ENCODE measurements at places on chromosomes 5 and 9. TPM values are rescaled to one million over a fixed set of nuclear protein-coding genes. Genes with fewer than 3 reads are reported as not detected.

GRCh38 chr5:39478863-39479262 lies 54.1 kb upstream of the DAB2 start:
- DNase-seq: no peak
- H3K27me3 ChIP-seq: no peaks in the 10 kb centered on the region
- H3K27ac ChIP-seq: no peak overlapping the region
- H3K4me3 ChIP-seq: no peak overlapping the region
- H3K4me1 ChIP-seq: peaks cover 9% of the 10 kb centered on the region

GRCh38 chr5:159210210-159210661 lies 883 bp upstream of the RNF145 start:
- peaks cover 3% of the 10 kb centered on the region for H3K27me3 ChIP-seq
- H3K4me1 ChIP-seq: peaks cover 24% of the 10 kb centered on the region
- H3K4me3 ChIP-seq: peak overlapping the region; percentile 85
- peak overlapping the region; percentile 81 for H3K27ac ChIP-seq
- H3K36me3 ChIP-seq: no peaks in the 10 kb centered on the region
- no peak for DNase-seq

DNA sequence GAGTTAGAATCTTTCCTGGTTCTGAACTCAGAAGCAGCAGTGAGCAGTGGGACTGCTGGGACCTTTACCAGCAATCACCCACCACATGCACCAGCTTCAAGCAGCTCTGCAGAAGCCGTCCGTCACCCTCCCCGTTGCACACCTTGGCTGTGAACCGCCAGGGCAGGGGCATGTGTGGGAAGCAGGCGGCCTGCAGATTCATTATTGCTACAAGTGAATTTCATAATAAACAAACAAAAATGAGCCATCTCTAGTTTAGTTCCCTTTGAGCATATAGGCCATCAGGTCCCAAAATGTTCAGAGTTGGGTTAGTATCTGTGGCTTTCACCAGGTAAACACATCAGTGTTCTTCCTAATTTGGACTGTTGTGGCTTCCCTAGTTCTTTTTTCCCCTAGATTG lies 17.5 kb downstream of the PALM2AKAP2 start:
- no peaks in the 10 kb centered on the region for H3K36me3 ChIP-seq
- peaks cover 30% of the 10 kb centered on the region for H3K27me3 ChIP-seq
- peaks cover 1% of the 10 kb centered on the region for H3K4me1 ChIP-seq

- H3K36me3 ChIP-seq: no peaks in the 10 kb centered on the region
- peaks cover 19% of the 10 kb centered on the region for H3K27me3 ChIP-seq
- DNase-seq: peak; percentile 50
- H3K4me1 ChIP-seq: peaks cover 3% of the 10 kb centered on the region
- no peak overlapping the region for H3K27ac ChIP-seq
- peak overlapping the region; percentile 72 for H3K4me3 ChIP-seq
Measured at GRCh38 chr5:1930880-1931603, 48.3 kb upstream of the IRX4 start.

DNA sequence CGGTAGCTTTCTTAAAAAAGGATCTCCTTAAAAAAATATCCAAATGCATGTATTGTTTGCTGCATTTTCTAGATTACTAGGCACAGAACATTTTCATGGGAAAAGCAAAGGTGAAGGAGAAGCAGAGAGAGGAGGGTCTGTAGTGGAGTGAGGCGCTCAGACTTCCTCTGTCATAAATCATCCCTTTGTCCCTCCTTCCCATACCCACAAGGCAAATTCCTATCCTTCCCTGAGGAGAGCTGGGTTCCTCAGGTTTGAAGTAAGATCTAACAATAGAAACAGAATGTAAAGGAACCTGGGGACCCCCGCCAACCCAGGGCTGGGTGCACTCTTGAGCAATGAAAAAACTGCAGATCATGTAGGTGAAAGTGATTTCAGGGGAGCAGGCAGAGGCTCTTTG lies 149.2 kb upstream of the ANKH start:
- no peak overlapping the region for H3K27ac ChIP-seq
- no peak overlapping the region for H3K4me3 ChIP-seq
- no peaks in the 10 kb centered on the region for H3K4me1 ChIP-seq
- H3K27me3 ChIP-seq: no peaks in the 10 kb centered on the region
- H3K36me3 ChIP-seq: peaks cover 1% of the 10 kb centered on the region

DNA sequence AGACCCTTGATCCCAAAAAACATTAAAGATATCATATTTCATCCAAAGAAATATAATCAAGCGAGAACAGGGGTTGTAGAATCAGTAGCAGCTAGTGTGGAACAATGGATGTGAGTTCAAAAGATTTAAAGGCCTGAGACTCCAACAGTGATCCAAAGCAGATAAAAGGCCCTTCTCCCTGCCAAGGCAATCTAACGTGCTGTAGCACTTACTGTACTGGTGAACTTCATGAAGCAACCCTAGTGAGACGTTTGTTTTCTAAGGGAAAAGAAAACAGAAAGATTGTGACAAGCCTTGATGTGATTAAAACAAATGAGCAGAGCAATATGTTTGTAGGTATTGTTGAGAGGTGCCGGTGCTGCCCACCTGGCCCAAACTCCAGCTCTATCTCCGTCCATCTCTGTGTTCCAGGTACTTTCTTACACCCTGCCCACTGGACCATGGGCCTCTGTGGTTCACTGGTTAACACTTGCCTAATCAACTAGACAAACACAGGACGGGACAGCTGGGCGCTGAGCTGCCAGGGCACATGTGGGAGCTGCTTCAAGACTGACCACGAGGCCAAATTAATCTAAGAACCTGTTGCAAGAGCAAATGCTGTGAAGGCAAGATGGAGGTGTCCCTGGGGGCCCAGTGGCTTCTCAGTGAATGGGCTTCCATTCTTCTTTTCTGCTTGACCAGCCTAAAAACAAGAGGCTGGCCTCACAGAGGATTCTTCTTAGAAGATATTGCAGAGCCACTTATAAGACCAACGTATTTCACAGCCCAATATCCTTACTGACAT lies 265.5 kb downstream of the CWC27 start:
- peaks cover 13% of the 10 kb centered on the region for H3K27me3 ChIP-seq
- peaks cover 16% of the 10 kb centered on the region for H3K4me1 ChIP-seq
- DNase-seq: no peak
- H3K27ac ChIP-seq: peak overlapping the region; percentile 62

GRCh38 chr9:131516930-131517329 lies 14.1 kb downstream of the UCK1 start:
- H3K4me3 ChIP-seq: no peak overlapping the region
- no peak for DNase-seq
- H3K36me3 ChIP-seq: peaks cover 15% of the 10 kb centered on the region
- no peak overlapping the region for H3K27ac ChIP-seq
- H3K27me3 ChIP-seq: no peaks in the 10 kb centered on the region

DNA sequence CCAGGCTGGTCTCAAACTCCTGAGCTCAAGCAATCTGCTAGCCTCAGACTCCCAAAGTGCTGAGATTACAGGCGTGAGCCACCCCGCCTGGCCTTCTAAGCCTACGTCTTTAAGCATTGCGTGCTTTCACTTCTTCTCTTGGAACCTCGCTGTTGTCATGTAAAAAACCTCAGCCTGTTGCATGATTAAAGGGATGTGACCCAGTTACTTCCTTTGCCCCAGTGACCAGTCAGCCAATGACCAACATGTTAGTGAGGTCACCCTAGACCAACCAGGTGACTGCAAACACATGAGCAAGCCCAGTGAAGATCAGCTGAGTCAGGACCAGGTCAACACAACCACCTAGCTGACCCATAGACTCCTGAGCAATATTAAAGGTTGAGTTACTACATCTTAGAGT lies 10.5 kb downstream of the KIF4B start:
- DNase-seq: no peak
- no peaks in the 10 kb centered on the region for H3K36me3 ChIP-seq
- no peaks in the 10 kb centered on the region for H3K4me1 ChIP-seq
- no peaks in the 10 kb centered on the region for H3K27me3 ChIP-seq
- no peak overlapping the region for H3K27ac ChIP-seq

GRCh38 chr5:139641116-139642080 lies 6.8 kb upstream of the CXXC5 start:
- H3K4me1 ChIP-seq: peaks cover 73% of the 10 kb centered on the region
- no peaks in the 10 kb centered on the region for H3K27me3 ChIP-seq
- H3K4me3 ChIP-seq: no peak overlapping the region
- H3K27ac ChIP-seq: peak overlapping the region; percentile 43
- DNase-seq: peak; percentile 7

- H3K4me3 ChIP-seq: no peak overlapping the region
- peaks cover 9% of the 10 kb centered on the region for H3K4me1 ChIP-seq
- DNase-seq: no peak
- no peaks in the 10 kb centered on the region for H3K27me3 ChIP-seq
- H3K36me3 ChIP-seq: peaks cover 2% of the 10 kb centered on the region
Measured at GRCh38 chr9:112582371-112583262, 96.0 kb downstream of the KIAA1958 start.

- H3K4me1 ChIP-seq: peaks cover 21% of the 10 kb centered on the region
- H3K4me3 ChIP-seq: peak overlapping the region; percentile 95
- peaks cover 2% of the 10 kb centered on the region for H3K27me3 ChIP-seq
- H3K27ac ChIP-seq: peak overlapping the region; percentile 95
- no peak for DNase-seq
Measured at GRCh38 chr5:123511290-123511647, 708 bp upstream of the CSNK1G3 start.

GRCh38 chr9:4666042-4666699 lies at the start of gene SPATA6L:
SPATA6L (minus strand) TSS chr9:4666480; CDS start chr9:4666250, 230 bp downstream.
- peaks cover 1% of the 10 kb centered on the region for H3K36me3 ChIP-seq
- no peaks in the 10 kb centered on the region for H3K27me3 ChIP-seq
- H3K4me1 ChIP-seq: peaks cover 49% of the 10 kb centered on the region
- H3K4me3 ChIP-seq: peak within 1 kb of the TSS; percentile 76
- peak within 1 kb of the TSS; percentile 95 for H3K27ac ChIP-seq
- DNase-seq: peak; percentile 24

GRCh38 chr5:121976979-121977378 lies 15.2 kb downstream of the SRFBP1 start:
- DNase-seq: no peak
- H3K27me3 ChIP-seq: no peaks in the 10 kb centered on the region
- no peak overlapping the region for H3K27ac ChIP-seq
- no peaks in the 10 kb centered on the region for H3K36me3 ChIP-seq
- no peak overlapping the region for H3K4me3 ChIP-seq

DNA sequence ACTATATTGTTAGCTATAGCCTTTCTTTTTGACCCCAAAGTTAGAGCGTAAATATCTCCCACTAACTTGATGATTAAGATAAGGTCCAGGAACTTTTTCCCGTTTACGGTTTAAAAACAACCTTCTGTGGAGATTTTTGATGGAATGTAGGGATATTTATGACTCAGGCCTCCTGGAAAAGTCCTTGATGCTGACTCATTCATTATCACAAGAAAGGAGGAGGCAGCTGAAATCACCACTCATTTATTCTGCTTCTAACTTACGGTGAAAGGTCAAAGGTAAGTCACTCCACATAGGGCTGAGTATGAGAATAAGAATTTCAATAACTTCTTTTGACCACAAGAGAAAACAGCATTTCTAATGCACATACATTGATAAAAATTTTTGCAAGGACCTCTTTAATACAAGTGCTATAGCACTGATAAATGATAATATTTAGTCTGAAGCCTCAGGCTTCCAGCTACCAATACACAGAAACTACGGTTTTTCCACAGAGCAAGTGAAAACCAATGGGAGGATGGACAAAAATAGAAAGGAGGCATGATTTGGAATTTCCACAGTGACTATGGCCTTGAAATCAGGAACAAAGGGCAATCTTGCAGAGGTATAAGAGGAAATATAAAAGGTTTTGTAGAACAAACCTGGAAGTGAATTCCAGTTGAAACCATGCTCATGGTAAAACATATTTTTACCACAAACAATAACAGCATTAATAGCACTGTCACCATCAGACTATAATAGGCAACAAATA lies 146.5 kb downstream of the PPP2R2B start:
- H3K27me3 ChIP-seq: no peaks in the 10 kb centered on the region
- no peaks in the 10 kb centered on the region for H3K36me3 ChIP-seq
- no peak overlapping the region for H3K27ac ChIP-seq
- DNase-seq: no peak
- no peak overlapping the region for H3K4me3 ChIP-seq

DNA sequence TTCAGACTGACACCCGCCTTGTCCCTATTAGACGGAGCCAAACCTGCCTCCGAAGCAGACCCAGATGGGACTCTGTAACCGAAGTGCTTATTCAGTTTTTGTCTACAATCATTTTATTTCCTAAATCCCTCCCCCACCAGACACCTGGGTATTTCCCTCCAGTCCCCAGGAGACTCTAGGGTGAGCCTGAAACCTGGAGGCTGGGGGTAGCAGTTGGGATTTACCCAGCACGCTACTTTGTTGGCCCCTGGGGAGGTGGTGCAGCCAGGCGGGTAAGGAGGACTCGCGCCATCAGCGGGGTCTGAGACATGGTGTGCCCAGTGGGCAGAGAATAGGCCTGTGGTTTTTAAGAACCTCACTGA lies 1.3 kb upstream of the LHX2 start:
- no peak for DNase-seq
- peaks cover 82% of the 10 kb centered on the region for H3K27me3 ChIP-seq
- H3K36me3 ChIP-seq: no peaks in the 10 kb centered on the region

Gene SIT1
- not detected for total RNA-seq

Gene ANKRD34B
- 0.17 TPM for total RNA-seq

Gene PTGR1
- 50.1 TPM for total RNA-seq

Gene WNK2
- total RNA-seq: 345 TPM

Gene SCGB3A1
- total RNA-seq: not detected

Gene ZFAND5
- 183 TPM for total RNA-seq

Gene IL9
- total RNA-seq: not detected

Gene PCDHB2
- 75.5 TPM for total RNA-seq
